Hindlimb muscle (tissue), 1 donor: ENCODE measurements at places on chromosomes 1 and 21. TPM values are rescaled to one million over a fixed set of nuclear protein-coding genes. Genes with fewer than 3 reads are reported as not detected.

Gene RNU1-4
- polyA plus RNA-seq, result not detected

Gene OR6K6
- polyA plus RNA-seq, result not detected

Gene GPR25
- not detected for polyA plus RNA-seq

Gene LGR6
- polyA plus RNA-seq, result 0.34 TPM

Gene AK5
- 6.6 TPM for polyA plus RNA-seq

Gene CLDN8
- not detected for polyA plus RNA-seq

Gene MROH9
- polyA plus RNA-seq, result 0.09 TPM

Gene PTPRU
- polyA plus RNA-seq, result 25.4 TPM

Gene OLIG2
- polyA plus RNA-seq, result not detected

Gene RPE65
- not detected for polyA plus RNA-seq

Gene CFHR3
- 1.7 TPM for polyA plus RNA-seq
